ENCODE measurements at places on chromosomes 12 and 14.

DNA sequence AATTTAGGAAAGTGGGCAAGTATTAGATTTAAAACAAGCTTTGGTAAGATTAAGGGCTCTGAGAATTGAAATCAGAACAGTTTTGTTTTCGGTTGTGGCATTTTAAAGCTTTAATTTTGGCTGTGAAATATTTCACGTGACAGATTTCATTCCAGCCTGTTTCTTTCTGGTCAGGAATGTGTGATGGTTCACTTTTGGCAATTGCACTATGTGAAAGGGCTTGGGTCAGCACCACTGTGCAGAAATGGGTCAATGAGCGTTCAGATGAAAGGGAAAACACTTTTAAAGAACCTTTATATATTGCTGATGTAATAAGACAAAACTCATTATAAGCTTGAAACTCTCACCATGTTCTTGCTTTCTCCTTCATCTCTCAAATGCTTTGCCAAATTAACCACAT, 17.1 kb downstream of the NUBPL start:
- DNase-seq = no peak

GRCh38 chr14:53060046-53060445, 93.1 kb downstream of the DDHD1 start:
- no peak for DNase-seq

DNA sequence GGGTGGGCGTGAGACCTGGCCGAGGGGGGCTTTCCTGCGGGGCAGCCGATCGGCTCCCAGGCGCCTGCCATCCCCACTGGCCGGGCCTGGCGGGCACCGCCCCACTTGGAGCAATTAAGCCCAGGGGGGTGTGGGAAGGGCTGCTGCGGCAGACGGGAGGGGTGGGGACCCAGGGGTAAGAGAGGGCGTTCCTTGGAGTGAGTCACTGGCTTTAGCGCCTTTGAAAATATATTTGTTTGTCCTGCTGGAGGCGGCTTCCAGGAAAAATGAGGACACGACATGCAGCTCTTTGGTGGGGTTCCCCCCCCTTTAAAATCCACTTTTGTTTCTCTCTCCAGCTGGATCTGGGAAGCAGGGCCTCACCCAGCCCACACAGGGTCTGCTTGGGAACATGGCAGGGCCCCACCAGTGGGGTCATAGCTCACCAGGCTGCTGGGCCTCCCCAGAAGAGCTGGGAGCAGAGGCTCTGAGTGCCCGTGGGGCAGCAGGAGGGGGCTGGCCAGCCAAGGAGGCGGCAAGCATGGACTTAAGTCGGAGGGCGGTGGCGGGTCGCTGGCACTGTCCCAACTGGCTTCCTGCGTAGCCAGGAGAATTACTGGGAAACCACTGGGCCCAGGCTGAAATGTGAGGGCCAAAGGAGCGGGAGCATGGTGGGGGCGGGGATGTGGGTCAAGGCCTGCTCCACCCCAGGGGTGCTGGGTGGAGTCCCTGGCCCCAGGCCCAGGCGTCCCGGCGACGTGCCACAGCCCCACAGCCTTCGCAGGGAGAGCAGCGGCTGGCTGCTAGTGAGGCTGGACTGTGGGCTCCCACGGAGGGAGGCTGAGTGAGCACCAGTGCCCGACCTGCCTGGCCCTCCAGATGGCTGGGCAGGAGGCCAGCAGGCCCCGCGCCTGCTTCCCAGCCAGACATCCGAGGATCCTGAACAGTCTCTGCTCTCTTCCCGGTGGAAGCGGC, 128.0 kb downstream of the RFLNA start:
- DNase-seq = no peak

DNA sequence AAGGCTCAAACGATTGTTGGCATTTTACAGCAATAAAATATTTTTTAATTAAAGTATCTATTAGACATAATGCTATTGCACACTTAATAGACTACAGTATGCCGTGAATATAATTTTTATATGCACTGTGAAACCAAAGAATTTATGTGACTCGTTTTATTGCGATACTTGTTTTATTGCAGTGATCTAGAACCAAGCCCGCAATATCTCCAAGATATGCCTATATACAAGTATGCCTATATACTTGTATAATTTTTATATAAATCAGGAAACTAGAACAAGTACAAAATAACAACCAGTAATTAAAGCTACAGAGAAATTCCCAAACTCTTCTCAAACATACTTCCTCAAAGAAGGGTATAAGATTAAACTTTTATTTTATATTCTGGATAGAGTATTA, 31.3 kb downstream of the EEA1 start:
- DNase-seq = no peak

- no peak for DNase-seq
Measured at GRCh38 chr12:132133952-132134652, 10.0 kb downstream of the DDX51 start.

DNA sequence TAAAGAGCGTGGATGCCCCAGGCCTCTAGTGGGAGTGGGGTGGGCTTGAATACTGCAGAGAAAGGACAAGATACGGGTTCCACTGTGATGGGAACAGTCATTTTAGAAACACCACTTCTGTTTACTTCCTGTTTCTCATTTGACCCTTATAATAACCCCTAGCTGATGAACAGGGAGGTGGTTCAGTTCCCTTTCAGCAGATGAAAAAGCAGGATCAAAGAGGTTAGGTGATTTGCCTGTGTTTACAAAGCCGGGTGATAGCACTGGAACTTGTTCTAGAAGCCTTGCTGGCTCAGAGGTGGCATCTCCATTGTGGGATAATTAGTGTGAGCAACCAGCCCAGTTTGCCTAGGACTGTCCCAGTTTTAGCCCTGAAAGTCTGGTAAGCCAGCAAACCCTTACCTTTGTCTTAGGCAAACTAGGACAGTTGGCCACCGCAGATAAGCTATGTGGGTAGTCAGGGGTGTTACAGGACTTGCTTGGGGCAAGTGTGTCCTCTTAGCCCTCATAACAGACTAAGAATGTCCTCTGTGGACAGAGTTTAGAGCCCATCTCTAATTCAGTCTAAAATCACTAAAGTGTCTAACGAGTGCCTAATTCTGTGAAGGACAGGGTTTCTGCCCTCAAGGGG, 7.5 kb upstream of the LRP1-AS start:
- no peak for DNase-seq

GRCh38 chr12:7869137-7869536, 3.6 kb downstream of the SLC2A14 start:
- no peak for DNase-seq

DNA sequence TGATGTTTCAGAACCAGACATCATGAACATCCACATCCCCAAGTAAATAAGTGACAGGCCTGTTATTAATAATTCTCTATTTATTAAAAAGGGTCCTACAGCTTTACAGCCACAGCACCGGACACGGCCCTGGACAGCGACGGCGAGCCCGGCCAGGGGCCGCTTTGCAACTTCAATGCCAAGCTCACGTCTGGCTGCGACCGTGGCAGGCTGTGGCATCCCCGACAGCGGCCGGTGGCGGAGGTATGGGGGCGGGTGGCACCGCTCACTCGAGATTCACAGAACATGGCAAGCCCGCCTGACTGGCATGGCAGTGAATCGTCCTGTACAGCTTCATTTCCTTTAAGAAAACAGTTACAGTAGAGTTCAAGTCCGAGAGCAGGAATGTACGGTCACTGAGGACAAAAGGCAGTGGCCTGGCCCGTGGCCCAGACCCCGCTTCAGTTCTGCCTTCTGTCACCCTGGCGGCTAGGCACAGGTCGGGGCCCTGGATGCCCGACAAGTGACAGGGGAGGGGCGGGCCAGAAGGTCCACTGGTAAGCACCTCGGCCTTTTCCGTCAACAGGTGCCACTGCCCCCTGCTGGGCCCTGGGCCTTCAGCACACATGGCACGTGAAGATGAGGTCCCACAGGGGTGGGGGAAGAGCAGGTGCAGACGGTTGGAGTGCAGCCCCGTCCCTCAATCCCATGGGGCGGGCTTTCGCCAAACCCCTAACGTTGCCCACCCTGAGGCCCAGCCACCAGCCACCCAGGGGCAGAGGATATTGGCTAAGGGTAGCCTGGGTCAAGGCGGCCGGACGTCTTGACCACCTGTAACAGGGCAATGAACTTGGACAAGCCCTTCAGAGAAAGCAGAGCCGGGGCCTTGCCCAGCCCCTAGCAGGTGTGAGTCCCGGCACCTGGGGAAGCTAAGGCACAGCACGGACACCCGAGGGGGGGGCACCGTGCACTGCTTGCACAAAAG, 30.3 kb downstream of the HIP1R start:
- no peak for DNase-seq

- no peak for DNase-seq
Measured at GRCh38 chr12:64085154-64085553, 136.9 kb downstream of the KICS2 start.

- no peak for DNase-seq
Measured at GRCh38 chr12:72189266-72189665, 82.9 kb upstream of the TRHDE start.

DNA sequence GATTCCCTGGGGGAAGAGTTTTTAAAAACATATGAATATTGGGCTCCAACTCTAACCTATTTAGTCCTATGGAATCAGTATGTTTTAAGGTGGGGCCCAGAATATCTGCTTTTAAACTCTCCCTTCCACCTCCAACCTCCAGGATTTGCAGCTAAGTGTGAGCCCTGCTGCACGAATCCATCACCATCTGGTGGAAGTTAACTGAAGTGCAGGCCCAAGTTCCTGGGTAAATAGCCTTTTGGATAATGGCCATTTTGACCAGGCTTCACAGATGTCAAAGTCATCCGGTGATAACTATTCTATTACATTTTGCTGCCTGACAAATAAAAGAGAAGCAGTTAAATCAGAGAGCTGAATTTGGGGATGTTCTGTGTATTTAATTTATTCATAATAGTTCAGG, 58.1 kb upstream of the RMST start:
- DNase-seq = no peak

DNA sequence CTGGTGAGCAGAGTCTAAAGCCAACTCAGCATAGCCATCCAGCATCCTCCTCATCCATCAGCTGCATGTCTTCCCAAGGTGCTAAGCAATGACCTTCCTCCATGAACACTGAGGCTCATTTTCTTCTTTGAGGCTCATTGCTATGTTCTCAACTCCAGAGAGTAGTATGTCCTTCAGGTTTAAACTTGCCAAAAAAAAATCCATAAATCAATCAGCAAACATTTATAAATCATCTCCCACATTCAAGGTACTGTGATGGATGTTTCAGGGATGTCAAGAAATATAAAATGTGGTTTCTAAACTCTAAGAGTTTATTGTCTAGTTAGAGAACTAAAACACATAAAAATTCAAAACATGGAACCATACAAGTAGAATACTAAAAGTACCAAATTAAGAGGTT, 29.8 kb upstream of the MDM1 start:
- DNase-seq = no peak

DNA sequence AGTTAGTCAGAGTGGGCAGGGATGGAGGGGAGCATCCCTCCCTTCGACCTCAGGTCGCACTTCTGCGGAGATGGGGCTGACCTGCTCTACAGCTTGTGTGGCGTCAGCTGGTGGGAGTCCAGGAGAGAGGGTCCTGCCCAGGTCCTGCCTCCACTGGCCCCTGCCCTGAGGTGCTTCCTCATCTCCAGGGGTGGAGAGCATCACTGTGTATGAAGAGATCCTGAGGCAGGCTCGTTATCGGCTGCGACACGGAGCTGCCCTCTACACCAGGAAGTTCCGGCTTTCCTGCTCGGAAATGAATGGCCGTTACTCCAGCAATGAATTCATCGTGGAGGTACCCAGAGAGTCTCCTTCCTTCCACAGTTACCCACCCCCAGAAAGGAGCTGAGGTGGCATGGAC, 20.2 kb downstream of the CLSTN3 start:
- DNase-seq = no peak

DNA sequence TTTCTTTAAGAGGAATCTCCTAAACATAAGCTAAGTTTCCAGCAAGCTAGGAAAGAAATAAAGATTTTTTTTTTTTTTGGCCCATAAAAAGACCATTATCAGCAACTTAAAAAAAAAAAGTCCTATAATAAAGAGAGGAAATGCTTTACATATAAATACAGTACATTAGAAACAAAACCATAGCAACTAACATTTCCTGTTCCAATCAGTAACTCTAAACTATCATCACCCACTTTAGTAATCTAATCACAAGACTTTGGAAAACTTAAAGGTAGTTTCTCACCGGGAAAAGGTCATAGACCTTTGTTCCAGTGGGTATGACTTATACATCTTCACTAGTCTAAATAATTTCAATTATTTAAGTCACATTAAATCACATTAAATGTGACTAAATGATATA, 11.1 kb downstream of the SPTSSA start:
- DNase-seq = no peak

DNA sequence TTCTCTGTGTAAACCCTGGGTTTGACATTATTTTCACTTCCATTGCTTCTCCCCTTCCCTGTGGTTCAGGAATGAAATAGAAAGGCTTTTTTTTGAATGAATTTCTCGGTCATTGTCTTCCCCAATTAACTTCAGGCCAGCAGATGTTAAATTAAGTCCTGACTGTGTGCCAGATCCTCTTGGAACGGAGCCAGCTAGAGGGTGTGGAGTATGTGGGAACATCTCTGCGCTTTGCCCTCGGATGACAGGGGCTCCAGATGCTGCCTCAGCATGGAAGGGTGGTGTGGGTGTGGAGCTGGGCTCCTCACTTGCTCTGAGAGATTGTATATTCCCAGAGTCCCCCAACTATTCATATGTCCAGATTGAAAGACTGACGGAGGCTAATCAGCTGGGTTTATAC, 13.1 kb downstream of the KRT85 start:
- DNase-seq = no peak

- DNase-seq = no peak
Measured at GRCh38 chr14:104143521-104144452, 5.4 kb downstream of the KIF26A start.

DNA sequence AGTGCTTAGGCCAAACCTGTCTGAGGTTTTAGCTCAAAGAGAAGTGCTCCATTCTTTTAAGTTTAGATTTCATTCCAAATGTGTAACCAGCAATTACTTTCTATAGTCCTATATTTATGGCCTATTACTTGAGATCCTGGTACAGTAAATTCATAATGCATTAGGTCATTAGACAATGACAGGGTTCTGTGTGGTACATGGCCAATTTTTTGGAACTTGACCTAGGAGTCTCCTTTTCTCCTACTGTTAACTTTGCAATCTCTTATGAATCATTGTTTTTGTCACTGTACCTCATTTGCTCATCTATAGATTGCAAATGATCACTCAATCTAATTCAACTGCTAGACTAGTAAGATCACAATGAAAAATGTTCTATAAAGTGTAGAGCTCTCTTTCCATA, 136.7 kb downstream of the PDE3A start:
- no peak for DNase-seq

DNA sequence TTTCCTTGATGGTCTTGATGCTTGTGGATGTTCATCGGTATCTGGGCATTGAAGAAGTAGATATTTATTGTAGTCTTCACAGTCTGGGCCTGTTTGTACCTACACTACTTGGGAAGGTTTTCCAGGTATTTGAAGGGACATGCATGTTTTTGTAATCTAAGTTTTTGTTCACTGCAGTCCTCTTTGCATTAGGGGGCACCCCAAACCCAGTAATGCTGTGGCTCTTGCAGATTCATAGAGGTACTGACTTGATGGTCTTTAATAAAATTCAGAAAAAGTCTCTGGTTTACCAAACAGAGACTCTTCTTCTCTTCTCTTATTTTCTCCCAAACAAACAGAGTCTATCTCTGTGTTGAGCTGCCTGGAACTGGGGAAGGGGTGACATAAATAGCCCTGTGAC, 150.9 kb upstream of the SLC16A7 start:
- no peak for DNase-seq

- DNase-seq = no peak
Measured at GRCh38 chr12:54704202-54704601, 56.0 kb upstream of the DCD start.

Measured in T-helper 2 cell (primary cell).